ENCODE measurements at places on chromosomes 12 and 14.
A peak's percentile ranks its signal among the peaks of the same experiment; 100 is the strongest.

DNA sequence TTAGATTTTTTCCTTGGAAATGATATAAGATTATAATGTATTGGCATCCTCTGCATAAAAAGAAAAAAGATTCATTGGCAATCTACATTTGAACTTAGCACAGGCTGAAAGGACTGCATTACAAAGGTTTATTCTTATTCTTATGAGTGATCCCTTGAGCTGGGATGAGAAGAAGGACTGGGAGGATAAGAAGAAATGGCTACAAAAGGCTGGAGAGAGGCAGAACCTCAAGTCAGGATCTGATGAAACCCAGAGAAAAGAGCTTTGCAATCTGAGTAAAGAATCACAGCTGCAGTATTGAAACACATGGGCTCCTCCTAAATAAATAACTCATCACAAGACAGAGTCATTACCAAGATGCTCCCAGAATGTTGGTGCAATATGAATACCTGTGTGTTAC is 1635.4 kb upstream of the FLRT2 start:
- no peak for DNase-seq

- no peak for DNase-seq
Observed at GRCh38 chr14:96938946-96939345, 141.8 kb downstream of the VRK1 start.

- DNase-seq, result no peak
Observed at GRCh38 chr12:106066051-106066705, 72.6 kb downstream of the NUAK1 start.

GRCh38 chr14:50373959-50374358 is 22.7 kb downstream of the CDKL1 start:
- DNase-seq, result no peak

DNA sequence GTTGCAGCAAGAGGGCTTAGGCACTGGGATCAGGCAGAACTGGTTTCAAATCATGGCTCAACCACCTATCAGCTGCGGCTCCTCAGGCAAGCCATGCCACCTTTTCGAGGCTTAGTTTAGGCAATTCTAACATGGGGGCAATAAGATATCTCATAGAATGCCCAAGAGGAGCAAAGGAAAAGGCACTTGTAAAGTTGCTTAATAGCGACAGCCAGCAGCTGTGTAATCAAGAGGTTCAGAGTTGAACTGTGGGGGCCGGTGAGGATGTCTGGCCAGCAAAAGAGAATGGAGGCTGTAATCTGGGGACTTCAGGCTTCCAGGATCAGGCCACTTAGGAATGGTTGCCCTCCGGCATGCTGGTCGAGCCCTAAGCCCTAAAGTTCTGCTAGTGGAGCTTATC is 3.0 kb upstream of the TCHP start:
- no peak for DNase-seq

- no peak for DNase-seq
Observed at GRCh38 chr14:49058511-49058910, 527.7 kb downstream of the RPS29 start.

DNA sequence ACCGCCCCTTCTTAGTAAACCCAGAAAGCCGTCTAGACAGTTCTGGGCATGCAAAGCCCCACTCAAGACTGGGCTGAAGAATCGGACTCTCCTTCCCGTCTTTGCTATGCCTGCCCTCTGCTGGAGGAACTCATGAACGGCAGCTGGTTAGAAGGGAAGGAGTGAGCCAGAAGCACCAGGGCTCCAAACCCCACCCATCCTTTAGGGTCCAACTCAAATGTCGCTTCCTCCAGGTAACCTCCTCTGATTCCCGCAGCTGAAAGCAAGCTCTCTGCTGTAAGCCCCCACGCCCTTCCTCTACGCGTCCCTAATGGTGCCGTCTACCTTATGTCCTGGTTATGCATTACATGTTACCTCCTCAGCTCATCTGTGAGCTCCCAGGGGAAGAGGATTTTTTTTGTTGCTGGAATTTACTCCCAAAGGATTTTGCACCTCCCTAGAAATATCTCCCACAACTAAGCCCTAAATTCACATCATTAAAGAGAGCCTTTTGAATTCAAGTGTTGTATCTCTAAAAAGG is 59.0 kb upstream of the SCN8A start:
- peak; percentile 79 for DNase-seq

DNA sequence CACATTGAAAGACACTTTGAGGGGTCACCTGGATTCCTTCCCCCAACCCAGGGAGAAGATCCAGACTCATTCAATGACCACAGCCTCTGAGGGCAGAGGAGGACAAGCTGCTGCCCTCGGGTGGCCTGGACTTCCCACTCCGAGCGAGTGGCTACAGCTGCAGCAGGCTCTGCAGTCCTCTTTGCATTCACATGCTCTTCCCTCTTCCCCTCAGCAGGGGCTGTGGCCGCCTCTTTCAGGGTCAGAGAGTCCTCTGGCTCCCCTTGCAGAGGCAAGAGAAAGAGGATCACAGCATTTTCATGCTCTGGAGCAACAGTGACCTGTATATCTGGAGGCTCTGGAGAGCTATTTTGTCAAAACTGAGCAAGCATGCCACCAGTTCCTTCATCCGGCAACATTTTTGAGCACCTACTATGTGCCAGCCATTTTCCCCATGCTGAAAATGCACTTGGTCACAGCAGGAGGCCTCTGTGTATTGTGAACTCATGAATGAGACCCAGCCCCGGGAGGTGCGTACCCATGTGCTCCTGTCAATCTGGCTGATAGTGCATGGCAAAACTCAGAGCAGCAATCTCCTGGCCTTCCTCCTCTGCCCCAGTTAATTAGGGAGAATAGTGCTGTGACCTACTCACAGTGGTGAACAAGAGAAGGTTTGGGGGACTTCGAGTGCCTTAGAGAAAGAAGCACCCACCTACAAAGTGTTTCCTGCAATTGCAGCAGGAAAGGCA is 42.9 kb upstream of the KCNA5 start:
- no peak for DNase-seq

- peak; percentile 23 for DNase-seq
Observed at GRCh38 chr12:105725054-105725453, 394.6 kb downstream of the C12orf75 start.

DNA sequence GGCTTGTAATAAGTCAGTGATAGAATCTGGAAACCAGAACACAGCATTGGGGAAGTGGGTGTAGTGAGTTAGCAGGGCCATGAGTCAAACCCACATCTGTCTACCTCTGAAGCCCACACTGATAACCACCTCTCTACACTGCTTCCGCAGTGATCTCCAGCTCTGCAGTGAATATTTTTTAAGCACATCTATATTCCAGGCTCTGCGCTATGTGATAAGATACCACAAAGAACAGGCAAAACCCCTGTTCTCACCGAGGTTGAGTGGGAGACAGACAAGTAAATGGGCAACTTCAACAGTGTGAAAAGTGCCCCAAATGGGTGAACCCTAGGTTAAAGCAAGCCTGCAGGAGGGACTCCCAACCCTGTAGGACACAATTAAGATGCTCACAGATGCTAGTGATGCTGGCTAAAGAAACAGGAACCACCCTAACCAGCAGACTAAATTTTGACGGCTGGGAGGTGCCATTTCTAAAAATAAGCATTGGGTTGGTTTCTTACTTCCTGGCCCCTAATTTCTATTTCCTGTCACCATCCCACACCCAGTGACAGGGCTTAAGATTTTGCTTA is 375.0 kb downstream of the DPF3 start:
- DNase-seq, result no peak

DNA sequence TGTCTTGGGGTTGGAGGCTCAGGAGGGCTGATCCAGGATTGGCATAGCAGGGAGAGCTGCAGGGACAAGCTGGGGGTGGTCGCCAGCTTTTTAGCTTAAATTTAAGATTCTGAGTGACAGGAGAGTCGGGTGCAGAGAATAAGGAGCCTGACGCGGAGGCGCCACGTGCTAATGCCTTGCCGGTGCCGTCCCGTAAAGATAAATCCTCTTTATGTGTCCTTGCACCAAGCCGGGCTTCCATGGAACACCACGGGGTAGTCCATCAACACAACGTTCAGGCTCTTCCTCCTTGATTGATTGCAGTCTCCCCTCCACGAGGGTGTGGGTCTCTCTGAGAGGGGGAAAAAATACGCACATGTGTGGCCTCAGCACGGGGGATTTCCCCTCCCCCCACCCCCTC is 3.9 kb downstream of the DLK1 start:
- no peak for DNase-seq

GRCh38 chr12:56315249-56315621 is 553 bp downstream of the CNPY2 start:
- no peak for DNase-seq

GRCh38 chr14:103499709-103500108 is 22.9 kb downstream of the CKB start:
- no peak for DNase-seq

- peak; percentile 26 for DNase-seq
Observed at GRCh38 chr14:65103150-65103760, 938 bp upstream of the MAX start.

DNA sequence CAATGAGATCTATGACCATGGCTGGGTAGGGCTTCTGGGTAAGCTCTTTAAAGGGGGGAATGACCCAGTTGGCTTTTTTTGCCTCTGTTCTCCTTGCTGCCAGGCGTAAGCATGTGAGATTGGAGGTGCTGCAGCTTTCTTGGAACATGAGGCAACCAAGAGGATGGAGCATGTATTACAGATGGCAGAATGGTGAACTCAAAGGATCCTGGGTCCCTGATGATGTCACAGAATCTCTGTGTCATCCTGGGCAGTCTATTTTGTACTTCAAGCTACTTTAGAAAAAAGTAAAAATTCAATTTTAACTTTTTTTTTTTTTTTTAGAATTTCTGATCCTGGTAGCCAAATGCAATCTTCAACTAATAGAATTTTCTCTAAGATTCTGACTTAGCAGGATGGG is 8.0 kb downstream of the KRT82 start:
- no peak for DNase-seq

DNA sequence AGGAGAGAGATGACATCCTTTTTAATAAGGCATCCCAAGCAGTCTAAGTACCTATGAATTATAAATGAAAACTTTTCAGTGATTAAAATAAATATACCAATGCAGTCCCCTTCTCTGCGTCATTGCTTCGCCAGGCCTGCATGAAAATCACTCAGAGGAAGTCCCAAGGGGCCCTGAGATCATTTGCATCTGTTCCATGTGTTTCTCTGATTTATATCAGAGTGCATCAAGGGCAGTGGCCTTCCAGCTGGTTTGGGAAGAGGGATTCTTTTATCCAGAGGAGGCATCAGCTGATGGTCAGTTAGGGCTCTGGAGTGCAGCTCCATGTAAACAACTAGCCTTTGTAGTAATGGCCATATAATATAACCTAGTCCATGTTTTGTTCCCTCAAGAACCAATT is 210.1 kb downstream of the RGS6 start:
- no peak for DNase-seq

DNA sequence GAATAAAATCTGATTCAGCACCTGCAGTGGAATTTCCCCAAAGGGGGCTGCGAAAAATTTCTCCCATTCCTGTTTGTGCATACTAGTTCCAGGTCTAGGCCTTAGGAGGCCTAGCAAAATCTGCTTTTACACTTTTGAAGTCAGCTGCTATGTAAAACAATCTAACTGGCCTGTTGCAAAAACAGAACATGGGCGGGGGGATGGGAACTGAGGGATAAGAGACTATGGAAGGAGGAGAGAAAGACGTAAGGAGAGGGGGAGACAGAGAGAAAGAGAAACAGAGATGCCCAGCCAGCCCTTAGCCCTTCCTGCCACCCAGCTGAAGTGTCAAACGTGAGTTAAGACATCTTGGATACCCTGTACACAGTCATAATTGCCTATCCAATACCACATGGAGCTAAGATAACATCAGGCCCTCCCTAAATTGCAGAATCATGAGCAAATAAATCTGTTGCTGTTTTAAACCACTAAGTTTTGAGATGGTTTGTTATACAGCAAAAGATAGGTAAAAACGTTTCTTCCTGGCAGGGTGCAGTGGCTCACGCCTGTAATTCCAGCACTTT is 45.6 kb downstream of the SPTLC2 start:
- peak; percentile 28 for DNase-seq

DNA sequence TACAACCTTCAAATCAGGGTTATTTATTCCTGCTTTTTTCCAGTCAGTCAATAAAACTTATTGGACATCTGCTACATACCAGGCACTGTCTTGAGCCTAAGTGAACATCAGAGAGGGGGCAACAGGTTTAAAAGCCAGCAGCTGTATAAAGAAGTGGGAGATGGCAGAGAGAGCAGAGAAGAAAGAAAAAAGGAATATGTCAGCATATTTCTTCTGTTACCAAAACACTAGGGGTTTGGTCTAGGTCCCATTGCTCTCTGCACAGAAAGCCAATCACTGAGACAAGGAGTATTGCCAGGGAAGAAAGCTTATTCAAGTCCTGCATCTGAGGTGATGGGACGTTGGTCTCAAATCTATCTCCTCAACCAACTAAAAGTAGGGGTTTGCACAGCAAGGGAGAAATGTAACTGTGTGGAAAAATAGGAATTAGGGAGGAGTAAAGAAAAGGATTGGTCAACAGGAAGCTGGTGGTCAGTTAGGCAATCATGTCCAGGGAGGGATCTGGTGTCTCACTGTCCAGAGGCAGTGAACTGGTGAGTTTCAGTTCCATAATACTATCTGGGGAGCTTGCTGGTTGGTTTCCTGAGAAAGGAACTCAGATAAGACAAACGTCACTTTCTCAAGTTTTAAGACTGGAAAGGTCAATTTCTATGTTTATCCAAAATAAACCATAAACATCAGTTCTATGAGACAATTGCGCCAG is 107.5 kb downstream of the PHLDA1 start:
- DNase-seq, result peak; percentile 61

DNA sequence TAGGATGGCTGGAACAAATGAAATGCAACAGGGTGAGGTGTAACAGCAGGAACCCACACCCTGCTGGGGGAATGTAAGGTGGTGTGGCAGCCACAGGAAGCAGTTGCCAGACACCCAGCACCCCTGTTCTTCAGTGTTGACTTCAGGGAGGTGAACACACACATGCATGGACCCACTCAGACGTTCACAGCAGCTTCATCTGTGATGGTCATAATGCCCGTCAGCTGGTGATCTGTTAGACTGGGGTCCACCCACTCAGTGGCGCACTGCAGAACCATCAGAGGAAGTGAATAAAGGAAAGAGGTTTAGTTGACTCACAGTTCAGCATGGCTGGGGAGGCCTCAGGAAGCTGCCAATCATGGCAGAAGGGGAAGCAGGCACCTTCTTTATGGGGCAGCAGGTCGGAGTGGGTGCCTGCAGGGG is 22.7 kb upstream of the TEX22 start:
- peak; percentile 13 for DNase-seq

GRCh38 chr14:65164068-65164824 is 61.9 kb upstream of the MAX start:
- DNase-seq, result peak; percentile 74

DNA sequence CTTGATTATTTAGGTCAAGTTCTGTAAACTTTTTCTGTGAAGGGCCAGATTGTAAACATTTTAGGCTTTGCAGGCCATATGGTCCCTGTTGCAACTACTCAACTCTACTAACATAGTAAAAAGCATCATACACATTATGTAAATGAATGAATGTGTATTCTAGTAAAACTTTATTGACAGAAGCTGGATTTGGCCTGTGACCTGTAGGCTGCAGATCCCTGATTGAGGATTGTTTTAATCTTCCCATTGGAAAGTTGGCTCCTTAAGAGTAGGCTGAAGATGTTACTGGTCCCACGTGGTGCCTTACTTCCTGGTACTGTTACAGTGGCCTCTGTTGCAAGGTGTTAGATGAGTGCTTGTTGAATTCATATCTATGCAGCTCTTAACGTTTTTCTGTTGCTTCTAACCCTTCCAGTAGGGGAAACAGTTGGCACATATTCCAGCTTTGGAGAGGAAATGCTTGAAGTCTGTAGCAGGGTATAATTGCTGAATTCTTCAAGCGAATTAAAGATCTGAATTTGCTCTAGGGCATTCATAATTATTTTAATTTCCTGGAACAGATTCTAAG is 133.6 kb upstream of the DNM1L start:
- no peak for DNase-seq

Data from fibroblast of pulmonary artery (primary cell).